ENCODE measurements at places on chromosomes 5 and 9.

DNA sequence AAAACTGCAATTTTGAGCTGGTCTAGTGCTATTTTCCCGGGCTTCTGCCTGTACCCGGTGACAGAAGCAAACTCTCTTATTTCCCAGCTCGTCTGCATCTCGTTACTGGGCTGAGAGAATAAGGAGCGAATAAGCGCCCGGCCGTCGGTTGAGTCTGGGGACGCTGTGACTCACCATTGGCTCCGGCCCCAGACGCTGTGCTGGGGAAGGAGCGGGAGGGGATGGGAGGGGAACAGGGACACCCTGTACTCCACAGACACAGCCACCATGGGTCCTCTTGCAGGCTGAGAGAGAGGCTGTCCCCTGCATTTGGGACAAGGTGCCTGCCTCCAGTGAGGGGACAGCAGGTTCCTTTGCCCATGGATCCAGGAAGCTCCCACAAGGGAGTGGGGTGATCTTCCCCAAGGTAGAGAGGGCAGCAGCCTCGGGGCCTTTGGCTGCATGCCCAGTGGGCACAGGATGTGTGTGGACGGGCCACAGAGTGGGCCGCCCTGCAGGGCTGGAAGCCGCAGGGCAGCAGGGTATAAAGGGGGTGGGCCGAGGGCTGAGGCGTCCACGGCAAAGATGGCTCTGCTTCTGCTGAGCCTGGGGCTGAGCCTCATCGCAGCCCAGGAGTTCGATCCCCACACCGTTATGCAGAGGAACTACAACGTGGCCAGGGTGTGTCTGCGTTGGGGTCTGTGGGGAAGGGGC lies at the start of gene LCN9:
TSS of gene LCN9 (plus strand) at position 552 of the 693 bp plus-strand sequence. CDS start at position 565, 13 bp downstream.
- DNase-seq = no peak

- no peak for DNase-seq
These were observed 31.7 kb upstream of the AFAP1L1 start for GRCh38 chr5:149239917-149240316.

DNA sequence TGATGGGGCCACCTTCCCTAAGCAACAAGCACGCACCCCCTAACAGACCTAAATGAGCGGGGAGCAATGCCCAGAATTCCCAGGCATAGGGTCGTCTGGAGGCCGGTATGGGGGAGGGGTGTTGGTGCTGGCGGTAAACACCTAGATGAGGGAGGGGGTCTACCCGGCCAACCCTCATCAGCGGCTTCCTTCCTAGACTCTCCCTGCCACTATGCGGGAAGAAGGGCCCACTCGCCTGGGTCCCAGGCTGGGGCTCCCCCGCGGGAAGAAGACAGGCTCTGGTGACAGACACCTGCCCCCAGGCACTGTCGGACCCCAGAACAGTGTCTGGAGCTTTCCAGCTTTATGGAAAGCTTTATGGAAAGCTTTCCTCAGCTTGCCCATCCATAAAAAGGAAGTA lies 519.0 kb upstream of the SEMA6A start:
- DNase-seq = no peak

GRCh38 chr9:69499407-69499806 lies 172.8 kb downstream of the APBA1 start:
- no peak for DNase-seq

DNA sequence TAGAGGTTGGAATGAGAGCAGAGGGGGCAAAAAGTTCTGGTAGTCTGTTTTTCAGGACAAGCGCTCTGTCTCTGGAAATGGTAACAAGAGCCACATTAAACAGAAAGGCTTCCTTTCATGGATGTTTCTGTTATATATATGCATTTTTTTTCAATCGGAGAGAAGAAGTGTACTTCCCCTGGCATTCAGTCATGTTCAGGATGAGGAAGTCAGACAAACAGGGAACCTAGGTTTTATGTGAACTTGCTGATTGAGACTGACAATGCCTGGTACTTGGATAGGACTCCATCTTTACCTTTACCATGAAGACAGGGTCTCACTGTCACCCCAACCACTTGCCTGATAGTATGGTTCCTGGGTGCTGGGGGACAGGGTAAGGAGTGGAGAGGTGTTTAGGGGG lies 30.1 kb upstream of the ZBED3 start:
- no peak for DNase-seq
